Left ventricle myocardium inferior (tissue), 1 donor: ENCODE measurements at places on chromosomes 6 and 20.
A peak's percentile ranks its signal among the peaks of the same experiment; 100 is the strongest.

DNA sequence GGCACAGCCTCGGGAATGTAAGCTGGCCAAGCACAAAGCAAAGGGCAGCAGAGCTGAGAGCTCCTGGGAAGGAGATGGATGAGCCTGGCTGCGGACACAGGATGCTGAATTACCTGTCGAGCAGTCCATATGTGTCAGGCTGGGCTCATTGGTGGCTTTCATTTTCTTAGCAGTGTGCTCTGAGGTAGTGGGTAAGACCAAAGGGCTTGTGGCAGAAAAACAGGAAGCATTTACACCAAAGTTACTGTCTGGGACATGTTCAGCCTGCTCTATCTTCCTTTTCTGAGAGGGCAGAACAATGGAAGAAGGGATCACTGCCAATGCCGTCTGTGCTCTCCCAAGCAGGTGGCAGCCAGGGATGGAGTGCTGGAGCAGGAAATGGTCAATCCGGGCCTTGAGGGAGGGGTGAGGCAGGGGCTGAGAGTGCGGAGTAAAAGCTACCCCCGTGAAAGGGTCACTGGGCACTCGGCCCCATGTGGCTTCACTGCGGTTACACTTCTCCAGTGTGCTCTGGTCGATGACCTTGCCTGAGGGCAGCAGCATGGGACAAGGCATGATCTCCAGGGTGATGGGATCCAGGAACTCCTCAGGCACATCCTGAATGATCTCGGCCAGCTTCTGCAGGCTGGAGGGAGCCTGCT lies 36.9 kb upstream of the AVP start:
- DNase-seq, result no peak

DNA sequence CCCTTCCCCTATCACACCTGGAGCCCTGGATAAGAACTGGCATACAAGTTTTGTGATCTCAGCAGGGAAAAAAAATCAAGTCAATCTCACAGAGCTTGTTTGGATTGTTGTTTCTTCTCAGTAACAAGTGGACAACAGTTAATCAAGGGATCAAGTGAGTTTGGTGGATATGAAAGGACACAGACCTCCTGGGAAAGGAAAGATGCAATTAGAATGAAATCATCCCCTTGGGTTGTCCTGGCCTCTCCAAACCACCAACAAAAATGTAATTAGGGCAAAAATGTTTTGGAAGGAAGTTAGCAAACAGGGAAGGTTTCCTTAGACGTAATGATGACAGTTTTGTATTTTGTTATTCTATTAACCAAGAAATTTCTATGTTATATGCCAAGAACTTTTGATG lies 99.1 kb upstream of the PRDM1 start:
- no peak for DNase-seq

DNA sequence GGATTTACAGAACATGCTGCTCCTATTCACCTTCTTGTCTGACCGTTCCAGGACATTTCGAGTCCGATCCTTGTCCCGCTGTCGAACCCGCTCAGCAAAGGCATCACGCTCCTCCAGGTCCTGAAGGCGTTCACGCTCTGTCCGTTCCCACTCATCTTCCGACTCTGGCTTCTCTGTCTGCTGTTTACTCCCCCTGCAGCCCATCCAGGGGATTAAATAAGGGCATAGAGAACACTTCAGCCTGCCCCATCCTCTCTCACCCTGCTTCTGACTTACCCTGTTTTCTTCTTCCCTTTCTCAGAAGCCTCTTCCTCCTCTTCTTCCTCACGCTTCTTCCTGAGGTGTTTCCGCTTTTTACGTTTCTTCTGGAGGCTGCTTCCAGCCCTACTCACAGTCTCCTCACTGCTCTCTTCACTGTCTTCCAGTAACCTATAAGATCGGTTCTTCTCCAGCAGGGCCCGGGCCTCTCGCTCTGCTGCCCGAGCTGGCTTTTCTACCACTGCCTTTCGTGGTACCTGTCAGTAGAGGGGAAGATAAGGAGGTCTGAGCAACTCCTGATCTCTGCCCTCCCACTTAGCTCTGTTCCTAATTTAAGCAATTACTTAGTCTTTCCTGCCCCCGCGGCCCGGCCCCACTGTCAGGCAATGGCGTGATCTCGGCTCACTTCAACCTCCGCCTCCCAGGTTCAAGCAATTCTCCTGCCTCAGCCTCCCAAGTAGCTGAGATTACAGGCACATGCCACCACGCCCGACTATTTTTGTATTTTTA lies 1.9 kb downstream of the DHX16 start:
- no peak for DNase-seq

- no peak for DNase-seq
Measured at GRCh38 chr20:9939231-9939630, 95.6 kb upstream of the ANKEF1 start.

DNA sequence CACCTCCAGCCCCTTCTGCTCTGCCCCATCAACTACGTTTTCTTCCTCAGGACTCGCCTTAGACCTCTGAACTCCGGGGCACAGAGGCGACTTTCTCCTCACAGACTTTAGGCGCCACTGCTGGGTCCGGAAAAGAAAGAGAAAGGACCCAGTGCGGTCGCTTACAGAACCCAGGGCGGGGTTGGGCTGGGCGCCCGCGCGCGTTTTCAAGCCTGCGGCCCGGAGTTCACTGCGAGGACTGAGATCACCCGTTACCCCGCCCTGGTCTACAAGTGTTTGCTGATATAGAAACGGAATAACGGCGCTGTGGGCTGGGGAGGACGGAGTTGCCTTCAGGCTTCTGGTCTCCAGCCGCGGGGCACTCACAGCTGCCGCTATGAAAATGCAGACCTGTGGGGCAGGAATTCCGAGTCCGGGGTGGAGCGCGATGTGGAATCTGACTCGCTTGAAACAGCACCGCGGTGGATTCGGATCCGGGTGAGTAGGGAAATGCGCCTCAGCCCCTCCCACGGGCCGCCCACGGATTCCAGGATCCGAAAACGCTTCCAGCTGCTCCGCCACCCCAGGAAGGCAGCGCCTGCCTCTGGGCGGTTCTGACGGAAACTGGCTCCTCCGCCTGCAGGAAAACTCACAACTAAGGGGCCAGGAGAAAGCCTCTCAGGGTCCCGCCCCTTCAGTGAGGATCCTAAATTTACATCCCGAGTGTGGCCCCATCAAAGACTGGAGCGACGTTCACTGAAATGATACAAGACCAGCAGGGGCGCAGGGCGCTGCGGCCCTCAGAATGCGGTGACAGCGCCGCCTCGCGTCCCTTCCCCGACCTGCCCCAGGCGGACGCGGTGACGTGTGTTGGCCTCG lies 29.4 kb downstream of the HLA-F start:
- peak; percentile 91 for DNase-seq

- DNase-seq, result no peak
Measured at GRCh38 chr6:133752129-133752528, 136.8 kb upstream of the TCF21 start.

DNA sequence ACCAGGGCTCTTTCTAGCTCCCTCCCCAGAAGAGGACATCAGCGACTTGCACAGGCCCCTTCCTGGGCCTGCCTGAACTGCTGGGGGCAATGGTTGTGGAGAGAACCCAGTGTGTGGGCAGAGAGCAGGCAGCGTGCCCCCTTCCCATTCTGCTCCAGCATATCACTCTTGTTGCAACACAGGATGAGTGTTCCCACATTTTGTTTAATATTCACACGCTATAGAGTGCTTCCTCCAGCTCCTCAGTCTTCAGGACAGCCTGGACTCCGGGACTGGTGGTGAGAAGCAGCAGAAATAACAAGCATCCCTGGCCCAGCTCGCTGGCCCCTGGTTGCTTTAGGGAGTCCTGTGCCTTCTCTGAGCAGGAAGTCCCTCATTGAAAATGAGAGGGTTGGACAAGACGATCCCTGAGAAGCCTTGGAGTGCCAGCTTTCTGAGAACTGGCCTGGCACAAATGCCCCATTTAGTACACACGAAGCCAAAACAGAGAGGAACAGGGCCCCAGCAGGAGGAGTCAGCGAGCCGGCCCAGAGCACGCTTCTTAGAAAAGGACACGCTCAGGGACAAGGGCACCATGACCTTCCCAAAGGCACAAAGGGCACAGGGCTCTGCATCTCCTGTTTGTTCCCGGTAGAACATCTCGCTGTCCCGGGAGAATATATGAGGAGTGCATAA lies 84.2 kb upstream of the FOXC1 start:
- no peak for DNase-seq

DNA sequence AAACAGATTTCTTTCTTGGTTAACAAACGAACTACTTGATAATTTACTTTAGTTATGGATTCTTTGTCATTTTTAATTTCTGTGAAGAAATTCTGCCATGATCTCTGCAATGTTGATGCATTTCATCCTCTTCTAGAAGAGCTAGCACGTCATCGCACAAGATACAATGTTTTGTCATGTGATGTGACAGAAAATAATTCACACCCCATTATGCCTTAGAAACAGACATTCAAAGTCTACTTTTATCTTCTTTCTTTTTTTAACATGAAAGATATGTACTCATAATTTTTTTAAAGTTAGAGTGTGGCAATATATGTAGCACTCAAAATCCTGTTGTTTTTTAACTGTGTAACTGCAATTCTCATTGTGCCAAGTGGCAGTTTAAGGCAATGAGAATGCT lies 39.6 kb upstream of the NELFCD start:
- no peak for DNase-seq

- DNase-seq, result no peak
Measured at GRCh38 chr20:41862476-41862875, 244.3 kb upstream of the CHD6 start.

DNA sequence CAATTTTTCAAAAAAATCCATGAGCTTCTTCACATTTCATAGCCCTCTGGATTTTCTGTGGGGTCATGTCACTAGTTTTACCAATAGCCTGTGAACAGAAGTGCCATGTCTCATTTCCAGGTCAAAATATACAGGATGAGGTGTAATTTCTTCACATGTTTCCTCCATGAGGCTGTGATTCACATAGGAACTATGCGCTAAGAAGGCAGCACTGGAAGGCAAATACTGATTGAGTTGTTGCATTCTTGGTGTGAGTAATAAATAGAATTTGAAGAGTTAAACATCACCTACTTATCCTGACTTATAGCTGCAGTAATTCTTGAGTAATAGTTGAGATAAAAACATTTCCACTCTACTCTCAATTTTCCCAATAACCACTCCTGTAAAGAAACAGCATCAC lies 442.3 kb downstream of the HAO1 start:
- no peak for DNase-seq

DNA sequence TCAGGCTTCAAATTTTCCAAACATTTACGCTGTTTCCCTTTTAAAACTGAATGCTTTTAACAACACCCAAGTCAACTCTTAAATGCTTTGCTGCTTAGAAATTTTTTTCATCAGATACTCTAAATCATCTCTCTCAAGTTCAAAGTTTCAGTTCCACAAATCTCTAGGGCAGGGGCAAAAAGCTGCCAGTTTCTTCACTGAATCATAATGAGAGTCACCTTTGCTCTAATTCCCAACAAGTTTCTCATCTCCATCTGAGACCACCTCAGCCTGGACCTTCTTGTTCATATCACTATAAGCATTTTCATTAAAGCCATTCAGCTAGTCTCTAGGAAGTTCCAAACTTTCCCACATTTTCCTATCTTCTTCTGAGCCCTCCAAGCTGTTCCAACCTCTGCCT lies 69.1 kb downstream of the RNF217 start:
- no peak for DNase-seq

GRCh38 chr6:135014353-135014832 lies 40.2 kb downstream of the HBS1L start:
- DNase-seq, result no peak

DNA sequence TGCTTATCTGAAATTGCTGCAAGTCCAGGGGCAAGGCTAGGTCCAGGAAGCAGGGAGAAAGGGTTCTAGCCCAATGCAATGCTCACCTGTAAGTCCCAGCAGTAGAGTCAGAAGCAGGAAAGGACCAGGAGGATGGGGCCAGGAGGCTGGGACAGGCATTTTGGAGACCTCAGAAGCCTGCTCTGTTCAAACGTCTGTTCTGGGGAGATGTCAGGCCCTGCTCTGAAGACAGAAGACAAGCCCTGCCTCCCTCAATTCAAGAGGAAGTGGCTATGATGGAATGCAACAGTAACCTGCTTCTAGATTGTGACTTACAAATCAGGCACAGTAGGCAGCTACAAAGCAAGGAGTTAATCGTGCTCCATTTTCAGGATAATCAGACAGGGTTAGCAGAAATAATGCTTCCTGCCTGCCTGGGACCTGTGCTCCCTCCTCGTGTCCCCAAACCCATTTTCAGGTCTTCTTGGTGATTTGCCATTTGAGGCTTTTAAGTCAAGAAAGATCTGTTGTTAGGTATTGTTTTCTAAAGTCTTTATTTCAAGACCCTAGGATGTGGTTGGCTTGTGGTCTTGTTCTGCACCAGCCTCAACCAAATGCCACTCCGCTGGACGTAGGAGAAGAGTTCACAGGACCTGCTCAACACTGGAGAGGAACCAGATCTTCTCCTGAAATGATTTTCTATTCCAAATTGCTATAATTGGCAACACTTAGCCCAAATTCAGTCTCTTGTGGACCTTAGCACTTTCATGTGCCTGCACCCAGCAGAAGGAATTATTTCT lies at the start of gene SIRPG:
TSS of gene SIRPG (minus strand) at position 224 of the 779 bp plus-strand sequence. CDS start at position 159, 65 bp downstream.
- DNase-seq, result no peak

DNA sequence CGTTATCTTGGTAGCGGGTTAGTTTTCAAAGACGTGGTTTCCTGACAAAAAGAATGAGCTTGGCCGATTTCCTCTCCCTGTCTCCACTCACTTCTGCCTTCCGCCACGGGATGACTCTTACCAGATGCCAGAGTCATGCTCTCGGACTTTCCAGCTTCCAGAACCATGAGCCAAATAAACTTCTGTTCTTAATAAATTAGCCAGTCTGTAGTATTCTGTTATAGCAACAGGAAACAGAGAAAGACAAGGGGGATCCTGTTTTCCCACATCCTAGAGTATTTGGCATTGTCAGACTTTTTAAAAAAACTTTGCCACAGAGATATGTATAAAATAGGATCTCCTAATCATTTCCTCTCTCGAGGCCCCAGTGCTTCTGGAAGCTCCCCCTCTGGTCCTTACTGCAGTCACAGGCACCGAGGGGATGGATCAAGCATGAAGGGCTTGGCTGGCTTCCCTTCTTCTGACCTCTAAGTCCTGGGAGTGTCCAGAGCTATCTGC lies 84.9 kb upstream of the NAA20 start:
- DNase-seq, result no peak

GRCh38 chr6:117034547-117034946 lies 157.5 kb downstream of the RFX6 start:
- DNase-seq, result no peak

GRCh38 chr6:15076565-15076964 lies 169.3 kb upstream of the JARID2 start:
- DNase-seq, result no peak

DNA sequence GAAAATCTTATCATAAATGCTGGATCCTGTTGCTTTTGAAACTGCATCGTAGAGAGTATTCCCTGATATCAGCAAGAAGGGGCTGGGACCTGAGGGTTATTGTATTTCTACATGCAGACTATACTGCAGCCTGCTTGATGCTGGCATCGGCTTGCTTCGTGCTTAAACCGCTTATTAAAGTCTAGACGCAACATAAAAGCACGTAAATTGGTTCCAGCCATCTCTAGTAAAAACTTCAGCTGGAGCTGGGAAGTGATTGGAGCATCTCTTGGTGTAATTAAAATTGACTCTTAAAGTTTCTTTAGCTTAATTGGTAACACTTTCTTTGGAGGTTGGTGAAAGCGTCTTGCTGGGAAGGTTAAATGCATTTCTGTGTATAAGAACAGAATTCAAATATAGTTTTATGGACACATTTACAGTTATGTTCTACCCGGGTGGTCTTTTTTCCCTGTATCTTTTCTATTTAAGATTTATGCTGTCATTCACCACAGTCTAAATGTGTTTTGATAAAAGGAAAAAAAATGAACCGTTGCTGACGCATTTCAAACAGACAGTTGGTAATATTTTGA lies 139.0 kb upstream of the JAG1 start:
- no peak for DNase-seq

- DNase-seq, result no peak
Measured at GRCh38 chr6:138643210-138643609, 130.4 kb upstream of the CCDC28A start.
